ENCODE measurements at places on chromosomes 4 and X.

DNA sequence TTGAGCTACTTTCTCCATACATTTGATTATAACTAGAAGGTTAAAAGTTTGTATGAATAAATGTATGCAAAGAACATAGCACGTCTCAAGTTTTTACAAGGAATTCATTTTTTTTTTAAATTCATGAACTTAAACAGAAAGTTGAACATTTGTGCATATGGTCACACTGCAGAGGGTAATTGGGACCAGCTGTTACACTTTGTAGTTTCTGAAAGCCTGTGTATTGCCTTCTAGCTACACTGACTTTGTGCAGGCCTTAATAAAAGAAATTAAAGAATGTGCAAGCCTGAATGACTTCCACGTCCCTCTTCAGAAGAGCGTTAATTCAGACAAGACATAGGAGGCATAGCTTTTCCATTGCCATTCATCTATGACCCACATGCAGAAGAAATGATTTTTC, 153.1 kb upstream of the PCDH18 start:
- peak; percentile 11 for DNase-seq

DNA sequence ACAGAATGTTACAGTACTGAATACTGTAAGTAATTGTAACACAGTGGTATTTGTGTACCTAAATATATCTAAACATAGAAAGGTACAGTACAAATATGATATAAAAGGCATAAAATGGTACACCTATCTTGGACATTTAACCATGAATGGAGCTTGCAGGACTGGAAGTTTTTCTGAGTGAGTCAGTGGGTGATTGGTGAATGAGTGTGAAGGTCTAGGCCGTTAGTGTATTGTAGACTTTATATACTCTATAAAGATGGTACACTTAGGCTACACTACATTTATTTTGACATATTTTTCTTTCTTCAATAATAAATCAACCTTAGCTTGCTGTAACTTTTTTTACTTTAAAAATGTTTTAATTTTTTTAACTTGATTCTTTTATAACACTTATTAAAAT, 422.5 kb upstream of the FSTL5 start:
- no peak for DNase-seq

- no peak for DNase-seq
These were observed 111.6 kb upstream of the ZFP42 start for GRCh38 chr4:187883836-187884475.

DNA sequence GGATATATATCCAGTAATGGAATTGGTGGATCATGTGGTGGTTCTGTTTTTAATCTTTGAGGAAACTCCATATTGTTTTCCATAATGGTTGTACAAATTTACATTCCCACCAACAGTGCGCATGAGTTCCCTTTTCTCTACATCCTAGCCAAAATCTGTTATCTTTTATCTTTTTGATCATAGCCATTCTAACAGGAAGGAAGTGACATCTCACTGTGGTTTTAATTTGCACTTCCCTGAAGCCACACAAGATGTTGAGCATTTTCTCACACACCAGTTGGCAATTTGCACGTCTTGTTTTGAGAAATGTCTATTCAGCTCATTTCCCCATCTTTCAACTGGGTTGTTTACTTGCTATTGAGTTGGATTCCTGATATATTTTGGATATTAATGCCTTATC, 194.9 kb downstream of the CBLL2 start:
- DNase-seq = no peak

GRCh38 chr4:103318327-103318726, 120.2 kb upstream of the CENPE start:
- no peak for DNase-seq

DNA sequence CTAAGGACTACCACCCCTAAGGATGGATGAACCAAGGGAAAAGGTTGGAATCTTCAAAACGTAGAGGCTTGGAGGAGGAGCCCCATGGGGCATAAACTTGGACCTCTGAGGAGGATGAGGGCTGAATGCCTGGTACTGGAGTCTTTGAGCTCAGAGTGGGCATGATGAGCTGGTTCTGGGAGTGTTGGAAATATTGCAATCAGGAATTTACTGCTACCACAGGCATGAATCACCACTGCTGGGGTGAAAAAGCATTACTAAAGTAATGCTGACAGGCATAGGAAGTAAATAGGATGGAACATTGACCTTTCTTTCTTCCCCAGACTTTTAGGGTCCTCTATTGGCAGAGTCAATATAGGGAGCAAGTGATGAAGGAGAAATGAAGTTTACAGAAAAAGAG, 105.8 kb upstream of the RPS6KA3 start:
- peak; percentile 62 for DNase-seq

DNA sequence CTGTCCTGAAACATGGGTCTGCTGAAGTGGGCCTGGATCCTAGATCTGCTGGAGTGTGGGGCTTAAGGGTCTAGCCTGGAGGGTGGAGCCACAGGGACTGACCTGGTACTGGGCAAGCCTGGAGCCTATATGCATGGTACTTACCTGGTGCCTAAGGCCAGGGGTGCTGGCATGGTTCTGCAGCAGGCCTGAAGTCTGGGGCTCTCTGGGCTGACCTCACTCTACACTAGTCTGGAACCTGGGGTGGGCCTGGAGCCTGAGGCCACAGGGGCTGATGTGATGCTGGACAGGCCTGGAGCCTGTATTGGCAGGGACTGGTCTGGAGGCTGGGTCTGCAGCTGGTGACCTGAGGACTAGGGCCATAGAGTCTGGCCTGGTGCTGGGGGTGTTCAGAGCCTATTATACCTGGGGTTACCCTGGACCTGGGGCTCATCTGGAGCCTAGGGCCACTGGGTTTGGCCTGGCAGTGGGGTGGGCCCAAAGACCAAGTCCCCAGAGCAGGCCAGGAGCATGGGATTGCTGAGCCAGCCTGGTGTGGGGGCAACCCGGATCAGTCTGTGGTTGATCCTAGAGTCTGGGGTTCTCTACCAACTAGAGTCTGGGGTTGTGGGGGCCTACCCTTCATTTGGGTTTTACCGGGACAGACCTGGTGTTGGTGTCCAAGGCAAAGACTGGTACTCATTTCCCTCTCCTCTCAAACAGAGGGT, 179.6 kb downstream of the SLC4A4 start:
- DNase-seq = no peak

DNA sequence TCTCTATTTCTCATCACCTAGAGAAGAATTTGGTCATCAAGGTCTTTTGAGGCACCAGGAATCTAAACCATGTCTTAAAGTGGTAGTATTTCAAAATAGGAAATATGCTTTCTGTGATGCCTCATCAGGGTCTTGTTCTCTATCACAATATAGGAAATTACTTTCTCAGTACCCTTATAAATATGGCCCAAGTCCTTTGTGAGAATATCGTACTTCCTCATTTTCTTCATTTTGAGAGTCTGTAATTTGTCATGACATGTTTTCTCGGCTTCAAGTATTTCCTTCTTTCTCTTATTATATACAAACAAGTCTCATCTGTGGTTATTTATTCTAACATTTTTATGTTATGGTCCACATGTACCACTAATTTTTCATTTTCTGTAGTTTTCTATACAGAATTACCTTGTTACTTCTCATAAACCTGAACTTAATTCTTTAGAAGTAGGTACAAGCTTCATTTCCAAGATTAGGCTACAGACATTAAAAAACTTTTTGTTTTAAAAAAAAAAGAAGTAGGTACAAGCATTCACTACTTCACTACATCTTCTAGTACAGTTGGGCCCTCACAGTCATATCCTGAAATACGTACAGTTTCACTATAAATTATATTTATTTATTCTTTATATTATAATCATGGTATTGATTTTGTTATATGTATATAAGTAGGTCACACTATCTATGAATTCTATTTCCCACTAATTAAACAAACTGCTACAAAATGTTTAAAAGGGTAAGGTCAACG, 54.4 kb downstream of the KLHL13 start:
- no peak for DNase-seq

DNA sequence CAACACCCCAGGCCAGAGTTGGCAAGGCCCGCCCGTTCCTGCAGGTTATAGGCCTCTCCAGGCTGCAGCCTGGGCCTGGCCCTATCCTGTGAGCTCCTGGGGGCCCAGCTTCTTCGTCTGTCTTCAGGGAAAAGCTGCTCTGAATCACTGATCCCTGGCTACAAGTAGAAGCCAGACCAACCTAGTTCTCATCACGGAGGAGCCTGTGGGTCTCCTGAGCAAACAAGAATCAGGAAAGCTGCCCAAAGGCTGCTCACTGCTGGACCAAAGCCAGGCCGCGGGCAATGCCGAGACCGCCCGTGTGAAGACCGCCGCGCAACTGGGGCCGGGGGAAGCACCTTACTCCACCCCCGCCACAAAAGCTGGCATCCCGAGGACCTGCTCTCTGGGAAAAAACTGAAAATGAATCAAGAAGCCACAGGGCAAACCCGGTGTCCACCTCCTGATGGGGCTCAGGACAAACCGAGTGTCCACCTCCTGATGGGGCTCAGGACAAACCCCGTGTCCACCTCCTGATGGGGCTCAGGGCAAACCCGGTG, 12.8 kb downstream of the CTBP1 start:
- no peak for DNase-seq

DNA sequence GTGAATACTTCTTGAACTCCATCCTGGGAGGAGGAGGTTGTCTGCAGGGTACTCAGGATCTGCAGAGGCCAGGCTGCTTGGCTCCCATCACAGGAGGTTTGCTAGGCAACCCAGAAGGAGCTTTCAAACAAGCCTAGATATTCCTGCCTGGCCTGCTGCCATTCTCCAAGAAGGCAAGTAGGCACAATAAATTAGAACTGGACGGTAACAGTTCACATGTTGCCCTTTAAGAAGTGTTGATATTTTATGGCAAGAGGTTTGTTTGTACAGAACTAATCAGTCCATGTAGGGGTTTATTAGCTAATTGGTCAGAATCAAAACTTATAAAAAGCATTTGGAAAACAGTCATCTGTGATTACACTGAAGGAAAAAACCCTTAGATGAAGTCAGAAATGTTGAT, 39.3 kb downstream of the SYNPO2 start:
- DNase-seq = no peak

DNA sequence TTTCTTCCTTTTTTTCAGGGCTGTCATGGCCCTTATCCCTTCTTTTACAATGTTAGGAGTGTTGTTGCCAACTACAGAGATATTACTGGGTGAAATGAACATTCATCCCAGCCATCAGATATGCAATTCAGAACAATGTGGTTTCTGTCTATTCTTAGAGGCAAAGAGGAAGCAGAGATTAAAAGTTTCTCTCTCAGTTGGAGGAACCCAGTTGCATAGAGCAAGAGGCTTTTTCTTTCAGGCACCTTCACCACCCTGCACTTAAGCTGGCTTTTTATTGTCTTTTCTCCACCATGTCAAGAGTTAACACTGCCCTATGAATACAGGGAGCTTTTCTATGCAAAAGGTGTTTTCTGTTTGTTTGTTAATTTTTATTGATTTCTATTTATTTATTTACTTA, 1559.6 kb upstream of the IGFBP7 start:
- no peak for DNase-seq

- DNase-seq = peak; percentile 24
These were observed 47.0 kb downstream of the SPRY1 start for GRCh38 chr4:123443401-123444289.

DNA sequence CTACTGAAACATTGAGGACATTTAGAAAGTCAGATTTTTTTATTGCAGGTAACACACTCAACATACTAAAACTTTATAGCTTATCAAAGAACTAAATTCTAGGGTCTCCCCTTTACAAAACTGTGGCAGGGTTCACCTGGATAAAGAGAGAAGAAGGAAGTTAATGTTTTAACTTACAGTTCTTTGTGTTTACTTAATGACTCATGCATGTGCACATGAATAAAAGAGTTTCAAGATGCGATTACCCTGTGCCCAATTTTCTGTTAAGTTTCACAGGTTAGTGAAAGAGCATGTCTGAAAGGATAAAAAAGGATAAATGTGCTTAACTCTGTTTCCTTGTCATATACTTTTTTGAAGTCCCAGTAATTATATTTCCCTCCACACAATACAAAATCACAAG, 16.8 kb downstream of the DCAF8L1 start:
- peak; percentile 0 for DNase-seq

- DNase-seq = peak; percentile 69
These were observed 201.4 kb downstream of the ARHGAP10 start for GRCh38 chr4:147933316-147933715.

Data from iris pigment epithelial cell (primary cell).